Liver (tissue), 10 donors: ENCODE measurements at places on chromosomes 7 and 10.
A peak's percentile ranks its signal among the peaks of the same experiment; 100 is the strongest.

DNA sequence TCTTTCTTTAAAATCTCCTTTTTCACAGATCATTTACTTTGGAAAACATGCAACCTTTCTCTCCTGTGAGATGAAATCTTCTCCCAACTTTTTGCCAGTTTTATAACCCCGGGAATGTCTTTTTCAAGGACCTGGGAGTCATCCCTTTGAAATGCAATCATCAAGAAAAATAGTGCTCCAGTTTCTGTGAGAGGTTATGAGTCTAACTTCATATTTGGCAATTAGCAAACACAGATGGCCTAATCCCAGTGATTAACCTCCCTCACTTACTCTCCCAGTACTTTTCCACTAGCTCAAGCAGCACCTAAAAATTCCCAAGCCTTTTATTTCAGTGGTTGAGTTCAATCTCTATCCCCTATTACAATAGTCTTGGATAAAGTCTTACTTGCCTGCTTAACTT is 185.8 kb upstream of the TMEM106B start:
- DNase-seq, result no peak

- DNase-seq, result no peak
Observed at GRCh38 chr7:98322331-98323270, 41.1 kb downstream of the BRI3 start.

- DNase-seq, result no peak
Observed at GRCh38 chr10:104935656-104936055, 294.6 kb downstream of the SORCS3 start.

- DNase-seq, result no peak
Observed at GRCh38 chr7:44976746-44977196, 2.0 kb downstream of the MYO1G start.

- DNase-seq, result no peak
Observed at GRCh38 chr10:94123258-94123995, 129.7 kb downstream of the PLCE1 start.

DNA sequence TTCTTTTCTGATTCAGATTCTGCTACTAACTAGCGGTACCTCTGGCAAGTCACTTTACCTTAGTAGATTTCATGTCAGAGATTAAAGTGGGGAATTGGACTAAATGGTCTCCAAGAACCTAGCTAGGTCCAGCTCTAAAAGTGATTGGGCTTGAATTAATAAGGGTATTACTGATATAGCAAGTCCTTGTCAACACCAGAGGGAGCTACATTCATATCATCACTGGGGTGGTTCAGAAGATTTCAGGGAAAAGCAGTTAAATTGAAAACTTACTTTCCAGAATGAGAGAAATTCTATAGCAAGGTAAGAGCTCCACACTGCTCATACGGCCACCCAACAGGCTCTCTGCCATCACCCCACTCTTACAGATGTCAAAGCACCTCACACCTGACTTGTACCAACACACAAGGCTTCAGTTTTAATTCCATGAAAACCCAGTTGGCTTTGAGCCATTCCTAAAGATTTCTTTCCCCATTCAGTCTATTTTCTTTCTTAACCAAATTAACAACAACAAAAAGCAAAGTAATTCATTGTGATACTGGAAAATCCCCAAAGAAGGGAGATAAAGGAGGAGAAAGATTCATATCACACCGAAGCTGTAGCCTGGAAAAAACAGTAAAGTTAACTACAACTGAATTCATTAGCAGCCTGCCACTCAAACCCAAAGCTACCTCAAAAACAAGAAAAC is 38.0 kb upstream of the SPOCK2 start:
- no peak for DNase-seq

- no peak for DNase-seq
Observed at GRCh38 chr10:66521506-66521905, 404.3 kb upstream of the LRRTM3 start.

DNA sequence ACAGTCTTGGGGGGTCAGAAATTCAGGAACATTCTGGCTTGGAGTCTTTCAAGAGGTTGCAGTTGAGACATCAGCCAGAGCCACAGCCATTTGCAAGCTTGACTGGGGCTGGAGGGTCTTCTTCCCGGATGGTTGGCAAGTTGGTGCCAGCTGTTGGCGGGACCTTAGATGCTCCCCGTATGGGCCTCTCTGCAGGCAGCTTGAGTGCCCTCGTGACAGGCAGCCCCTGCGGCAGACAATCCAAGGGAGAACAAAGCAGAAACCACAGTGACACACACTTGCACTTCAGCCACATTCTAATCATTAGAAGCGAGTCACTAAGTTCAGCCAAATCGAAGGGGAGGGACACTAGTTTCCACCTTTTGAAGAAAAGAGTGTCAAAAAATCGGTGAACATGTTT is 59.4 kb upstream of the MXI1 start:
- no peak for DNase-seq

- DNase-seq, result no peak
Observed at GRCh38 chr10:59016043-59016442, 160.4 kb upstream of the PHYHIPL start.

DNA sequence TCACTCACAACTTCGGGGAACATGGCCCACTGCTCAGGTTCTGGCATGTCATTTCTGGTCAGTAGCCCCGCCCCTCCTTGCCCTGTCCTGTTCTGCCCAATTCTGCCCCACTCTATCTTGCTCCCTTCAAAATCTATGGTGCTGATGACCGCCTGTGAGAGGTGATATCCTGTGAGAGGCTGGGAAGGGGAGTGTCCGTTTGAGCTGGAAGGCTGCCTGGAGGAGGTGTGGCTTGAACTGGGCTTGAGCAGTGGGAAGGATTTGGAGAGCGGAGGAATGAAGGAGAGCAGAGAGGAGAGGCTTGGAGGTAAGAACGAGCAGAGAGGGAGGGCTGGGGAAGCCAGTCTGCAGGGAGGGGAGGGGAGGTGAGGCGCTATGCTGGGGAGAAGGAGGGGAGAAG is 145.3 kb downstream of the RPS24 start:
- no peak for DNase-seq

DNA sequence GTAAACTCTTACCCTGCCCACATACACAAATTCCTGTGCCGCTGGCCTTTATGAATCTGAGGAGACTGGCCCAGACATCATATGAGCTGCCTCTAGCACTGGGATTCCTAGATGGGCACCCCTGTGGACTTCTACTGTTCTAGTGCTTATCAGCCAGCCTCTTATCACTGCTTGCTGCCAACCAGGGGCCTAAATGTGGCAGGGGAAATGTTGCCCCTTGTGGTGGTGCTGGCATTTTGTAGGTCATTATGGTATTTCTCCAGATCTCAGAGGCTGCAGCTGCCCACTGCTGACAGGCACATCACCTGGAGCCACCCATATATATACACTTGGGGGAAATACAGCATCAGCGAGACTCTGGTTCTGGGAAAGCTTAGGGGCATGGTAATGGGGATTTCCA is 5.4 kb downstream of the SFR1 start:
- DNase-seq, result no peak

DNA sequence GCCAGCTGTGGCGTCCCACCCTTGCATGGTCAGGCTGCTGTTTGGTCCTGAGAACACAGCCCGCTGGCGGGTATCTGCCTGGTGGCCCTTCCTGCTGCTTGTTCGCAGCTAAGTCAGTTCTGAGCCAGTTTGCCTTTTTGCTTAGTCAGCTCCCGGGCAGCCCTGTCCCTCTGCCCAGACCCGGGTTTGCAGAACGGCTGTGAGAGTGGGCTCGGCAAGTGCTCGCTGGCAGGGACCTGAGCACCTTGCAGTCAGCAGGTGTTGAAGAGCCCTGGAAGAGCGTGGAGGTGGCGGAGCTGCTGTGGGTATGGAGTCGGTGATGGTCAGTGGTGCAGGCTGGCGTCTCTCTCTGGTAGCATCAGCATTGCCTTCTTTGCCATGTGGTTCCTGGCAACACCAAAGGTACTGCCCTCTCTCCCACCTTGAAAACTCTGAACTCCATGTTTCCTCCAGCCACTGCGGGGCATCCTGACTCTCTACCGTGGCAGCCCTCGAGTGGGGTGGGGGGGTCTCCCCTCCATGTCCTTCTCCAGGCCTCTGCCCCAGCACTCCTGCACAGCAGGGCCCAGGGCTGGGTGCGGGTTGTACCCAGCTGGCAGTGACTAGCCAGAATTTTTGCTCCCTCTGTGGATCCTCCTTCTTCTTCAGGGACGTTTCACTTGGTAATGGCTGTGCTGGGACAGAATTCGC is 4.6 kb downstream of the INPP5A start:
- DNase-seq, result no peak

- DNase-seq, result no peak
Observed at GRCh38 chr10:235915-236314, 100.7 kb downstream of the ZMYND11 start.

DNA sequence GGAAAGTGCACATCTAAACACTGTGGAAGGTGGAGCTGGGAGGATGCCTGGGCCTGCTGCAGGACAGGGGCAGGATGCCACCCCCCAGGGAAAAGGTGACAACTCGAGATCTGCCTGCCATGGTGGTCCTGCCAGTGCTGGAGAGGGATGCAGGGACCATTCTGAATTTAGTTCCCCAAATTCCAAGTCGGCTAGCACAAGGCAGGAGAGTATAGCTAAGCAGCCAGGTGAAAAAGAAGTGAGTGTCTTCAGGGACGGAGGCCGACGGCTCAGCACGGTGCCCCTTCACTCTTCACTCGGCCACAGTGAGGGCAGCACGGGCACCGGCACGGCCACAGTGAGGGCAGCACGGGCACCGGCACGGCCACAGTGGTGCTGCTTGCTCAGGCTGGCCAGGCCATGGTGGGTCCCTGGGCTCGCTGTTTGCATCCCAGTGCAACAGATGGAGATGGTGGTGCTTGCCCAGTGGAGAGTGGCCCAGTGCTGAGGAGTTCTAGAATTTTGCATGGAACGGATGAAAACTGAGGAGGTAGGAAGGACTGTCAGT is 161.3 kb upstream of the SHH start:
- no peak for DNase-seq

- DNase-seq, result no peak
Observed at GRCh38 chr10:104330168-104331110, 7.8 kb downstream of the ITPRIP start.

- no peak for DNase-seq
Observed at GRCh38 chr7:6266699-6267098, 5.7 kb downstream of the CYTH3 start.

- DNase-seq, result no peak
Observed at GRCh38 chr7:5594616-5595544, 171.2 kb upstream of the TNRC18 start.

GRCh38 chr10:15847481-15847880 is 12.8 kb downstream of the MINDY3 start:
- DNase-seq, result no peak

- DNase-seq, result no peak
Observed at GRCh38 chr7:26279405-26279804, 12.3 kb upstream of the SNX10 start.

DNA sequence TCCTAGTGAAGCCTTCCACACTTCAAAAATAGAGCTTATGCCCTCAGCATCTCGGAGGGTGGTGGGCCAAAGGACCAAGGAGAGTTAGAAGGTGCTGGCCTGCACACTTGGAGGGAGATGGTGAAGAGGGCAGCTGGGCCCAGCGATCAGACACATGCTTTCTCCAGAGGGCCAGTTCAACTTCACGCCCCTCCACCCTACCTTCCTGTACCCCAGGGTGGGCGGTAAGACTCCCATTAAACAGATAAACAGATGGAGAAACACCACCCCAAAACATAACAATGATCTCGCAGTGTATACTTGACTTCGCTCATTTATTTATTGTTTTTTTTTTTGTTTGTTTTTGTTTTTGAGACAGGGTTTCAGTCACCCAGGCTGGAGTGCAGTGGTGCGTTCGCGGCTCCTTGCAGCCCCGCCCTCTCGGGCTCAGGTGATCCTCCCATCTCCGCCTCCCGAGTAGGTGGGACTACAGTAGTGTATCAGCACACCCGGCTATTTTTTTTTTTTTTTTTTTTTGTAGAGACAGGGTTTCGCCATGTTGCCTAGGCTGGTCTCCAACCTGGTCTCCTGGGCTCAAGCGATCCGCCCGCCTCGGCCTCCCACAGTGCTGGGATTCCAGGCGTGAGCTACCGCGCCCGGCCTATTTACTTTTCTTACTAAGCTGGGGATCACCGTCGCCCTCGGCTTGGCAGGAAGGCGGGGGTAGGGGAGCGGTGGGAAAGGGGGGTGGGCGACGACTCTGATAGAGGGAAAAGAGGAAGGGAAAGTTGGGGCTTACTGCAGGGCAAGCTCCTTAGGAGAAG is 1.8 kb downstream of the C10orf95 start:
- DNase-seq, result peak; percentile 74

DNA sequence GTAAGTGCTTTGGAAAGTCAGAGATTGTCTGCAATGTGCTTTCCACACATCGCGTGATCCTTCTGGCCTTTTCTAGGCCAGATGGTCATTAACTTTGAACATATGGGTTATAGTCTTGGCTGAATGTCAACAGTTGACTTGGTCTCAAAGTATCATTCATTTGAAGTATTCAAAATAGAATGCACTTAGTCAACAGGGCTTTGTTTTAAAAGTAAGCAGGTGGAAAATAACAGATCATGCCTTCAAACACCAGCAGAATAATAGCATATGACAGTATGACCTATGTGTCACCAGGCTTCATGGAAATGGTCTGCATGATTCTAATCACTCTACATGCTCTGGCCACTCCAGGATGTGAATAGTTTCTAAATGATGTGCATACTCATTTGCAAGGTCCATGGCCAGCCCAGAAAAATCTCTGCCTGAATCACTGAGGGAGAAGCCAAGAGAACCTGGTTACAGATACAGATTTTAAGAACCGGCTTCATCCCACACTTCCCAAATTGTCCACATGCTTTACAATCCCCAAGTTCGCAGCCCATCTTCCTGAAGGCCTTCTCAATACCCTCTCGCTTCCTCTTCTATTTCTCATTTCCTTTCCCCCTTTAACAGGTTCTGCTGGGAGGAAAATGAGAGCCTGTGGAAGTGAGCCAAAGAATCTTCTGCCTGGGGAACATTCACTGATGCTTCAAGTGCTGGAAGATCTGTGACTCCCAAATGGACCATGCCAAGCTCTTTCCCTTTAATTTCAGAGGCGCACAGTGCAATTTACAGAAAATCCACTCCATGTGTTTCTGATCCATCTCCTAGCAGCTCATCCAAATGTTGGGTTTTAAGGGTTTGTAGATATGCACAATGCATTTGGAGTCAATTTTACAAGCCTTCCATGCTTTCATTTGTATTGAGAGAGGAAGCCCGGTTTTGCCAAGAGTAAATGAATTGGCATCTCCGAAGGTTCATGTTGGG is 122.8 kb upstream of the GDF10 start:
- DNase-seq, result no peak
